Cardiac fibroblast (primary cell): ENCODE measurements at places on chromosomes 3 and 15.
A peak's percentile ranks its signal among the peaks of the same experiment; 100 is the strongest.

DNA sequence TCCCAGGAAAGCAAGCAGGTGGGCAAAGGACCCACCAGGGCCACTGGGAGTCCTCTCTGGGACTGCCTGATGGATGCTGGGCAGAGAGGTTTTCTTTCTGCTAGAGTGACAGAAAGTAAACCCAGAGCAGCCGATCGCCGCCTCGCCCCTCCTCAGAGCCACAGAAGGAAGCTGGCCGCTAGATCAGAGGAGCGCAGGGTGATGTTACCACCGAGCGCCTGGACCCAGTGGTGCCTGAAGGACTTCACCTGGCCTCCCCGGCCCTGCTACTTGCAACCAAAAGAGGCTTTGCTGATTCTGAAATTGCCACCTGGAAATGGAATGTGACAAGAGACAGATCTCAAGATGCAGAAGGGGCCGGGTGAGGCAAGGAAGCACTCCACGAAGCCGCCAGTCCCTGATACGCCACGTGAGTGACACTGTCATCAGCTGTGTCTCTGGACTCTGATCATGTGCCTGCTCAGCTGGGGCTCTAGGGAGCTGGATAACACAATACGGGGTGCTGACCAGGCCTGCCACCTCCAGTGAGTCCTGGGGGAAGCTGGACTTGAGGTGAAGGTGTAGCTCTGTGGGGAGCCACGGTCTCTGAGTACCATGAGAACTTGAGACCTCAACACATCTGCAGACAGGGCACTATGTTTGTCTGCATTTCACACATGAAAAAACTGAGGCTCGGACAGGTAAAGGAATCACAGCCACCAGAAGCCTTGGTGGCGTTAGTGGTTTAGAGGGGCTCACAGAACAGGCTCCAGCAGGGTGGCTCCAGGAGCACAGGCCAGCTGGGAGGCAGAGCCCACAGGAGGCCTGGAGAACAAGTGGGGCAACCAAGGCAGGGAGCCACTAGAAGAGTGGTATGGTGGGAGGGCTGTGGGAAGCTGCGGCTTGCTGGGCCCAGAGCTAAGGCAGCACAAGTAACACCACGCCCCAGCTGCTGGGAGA lies 137.9 kb upstream of the PRR20G start:
- DNase-seq: no peak

DNA sequence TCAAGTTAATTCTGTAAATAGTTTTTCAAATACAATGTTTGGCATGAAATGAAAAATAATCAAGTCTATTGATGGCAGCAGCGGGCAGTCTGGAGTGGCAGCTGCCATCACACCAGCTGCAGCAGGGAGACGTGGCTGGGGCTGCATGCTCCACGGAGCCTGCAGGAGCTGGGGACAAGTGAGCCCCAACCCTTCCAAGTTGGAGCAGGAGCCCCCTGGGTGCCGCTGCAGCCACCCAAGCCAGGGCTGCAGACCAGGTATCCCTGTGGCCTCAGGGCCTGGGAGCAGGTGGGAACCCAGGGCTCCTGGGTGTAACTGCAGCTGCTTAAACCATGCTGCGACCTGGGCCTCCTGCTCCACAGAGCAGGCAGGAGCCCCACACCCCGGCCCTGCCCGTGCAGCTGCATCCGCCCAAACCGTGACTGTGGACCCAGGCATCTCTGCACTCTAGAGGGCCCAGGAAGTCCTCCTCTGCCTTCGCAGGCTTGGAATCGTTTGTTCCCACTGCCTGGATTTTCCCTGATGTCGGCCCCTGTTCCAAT lies 257.4 kb downstream of the PLOD2 start:
- no peak for DNase-seq

DNA sequence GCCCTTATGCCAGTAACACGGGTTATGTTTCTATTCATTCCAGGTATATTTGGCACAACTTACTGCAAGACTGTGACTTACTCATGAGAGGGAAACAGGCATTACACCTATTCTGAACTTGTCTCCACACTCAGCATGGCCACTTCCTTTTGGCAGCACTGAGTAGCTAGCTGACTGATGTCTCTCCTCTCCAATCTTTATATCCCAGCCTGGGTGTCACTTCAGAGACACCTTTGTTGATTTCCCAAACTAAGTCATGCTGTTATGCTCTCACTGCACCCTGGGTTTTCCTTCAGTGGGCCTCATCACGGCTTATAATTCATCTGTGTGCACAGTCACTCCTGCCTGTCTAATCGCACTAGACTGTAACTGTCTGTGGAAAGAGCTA lies 114.8 kb downstream of the MYLK start:
- DNase-seq: no peak

- no peak for DNase-seq
These were observed 304.9 kb upstream of the ADAMTS9 start for GRCh38 chr3:64992530-64993285.

GRCh38 chr3:28645149-28645548 lies 296.5 kb upstream of the AZI2 start:
- no peak for DNase-seq

GRCh38 chr3:147407114-147407497 lies 763 bp upstream of the ZIC4 start:
- DNase-seq: no peak

DNA sequence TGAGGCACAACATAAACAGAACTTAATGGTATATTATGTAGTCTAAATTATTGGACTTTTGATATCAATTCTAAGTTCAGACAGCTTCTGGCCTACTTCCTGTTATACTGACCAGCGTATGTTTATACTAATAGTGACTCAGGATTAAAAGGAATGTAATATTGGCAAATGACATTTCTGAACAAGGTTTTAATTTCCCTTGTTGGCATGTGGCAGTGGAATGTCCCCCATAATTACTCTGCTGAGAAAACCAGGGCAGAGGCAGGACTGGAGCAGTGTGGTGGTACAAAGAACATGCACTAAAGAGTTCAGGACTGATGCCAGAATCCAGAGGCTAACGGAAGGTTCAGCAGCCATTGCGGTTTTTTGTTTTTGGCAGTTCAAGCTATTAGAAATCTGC lies 184.0 kb downstream of the KCNAB1 start:
- peak; percentile 74 for DNase-seq

- no peak for DNase-seq
These were observed 88.5 kb upstream of the LIMD1 start for GRCh38 chr3:45506084-45506483.

GRCh38 chr3:194274424-194275085 lies 76.6 kb downstream of the CPN2 start:
- DNase-seq: peak; percentile 45

- peak; percentile 26 for DNase-seq
These were observed 302.0 kb downstream of the CHST2 start for GRCh38 chr3:143421556-143421955.

DNA sequence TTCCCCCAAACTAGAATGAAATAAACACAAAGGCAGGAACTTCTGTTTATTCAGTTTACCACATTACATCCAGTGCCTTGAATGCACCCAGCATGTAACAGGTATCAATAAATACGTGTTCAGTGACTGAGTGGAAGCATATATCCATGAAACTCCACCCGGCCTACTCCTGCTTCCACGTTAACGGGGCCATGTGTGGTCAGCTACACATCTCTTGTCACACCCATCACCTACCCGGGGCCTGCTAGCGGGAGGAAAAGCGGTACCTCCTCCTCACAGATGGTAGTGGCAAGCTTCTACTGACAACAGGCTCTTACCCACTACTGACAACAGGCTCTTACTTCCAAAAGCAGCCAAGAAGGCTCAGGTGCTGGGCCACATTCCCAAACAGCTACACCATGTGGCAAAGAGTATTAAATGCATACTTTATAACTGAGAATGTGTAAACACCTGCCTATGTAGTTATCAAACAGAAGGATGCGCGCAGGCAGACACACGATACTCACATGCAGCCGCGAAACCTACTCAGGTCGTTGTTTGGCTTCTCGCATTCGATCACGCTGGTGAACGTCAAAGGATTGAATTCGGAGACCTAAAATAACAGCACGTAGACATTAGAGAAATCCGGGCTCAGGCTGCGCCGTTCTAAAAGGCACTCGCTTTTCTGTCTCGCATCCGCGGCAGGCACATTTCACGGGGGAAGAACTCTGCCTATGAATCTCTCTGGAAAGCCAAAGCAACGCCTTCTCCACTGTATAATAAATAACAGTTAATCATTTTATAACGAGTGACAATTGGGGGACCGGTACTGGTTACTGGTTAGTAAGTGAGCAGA lies 127.4 kb downstream of the ATP10A start:
- DNase-seq: no peak

DNA sequence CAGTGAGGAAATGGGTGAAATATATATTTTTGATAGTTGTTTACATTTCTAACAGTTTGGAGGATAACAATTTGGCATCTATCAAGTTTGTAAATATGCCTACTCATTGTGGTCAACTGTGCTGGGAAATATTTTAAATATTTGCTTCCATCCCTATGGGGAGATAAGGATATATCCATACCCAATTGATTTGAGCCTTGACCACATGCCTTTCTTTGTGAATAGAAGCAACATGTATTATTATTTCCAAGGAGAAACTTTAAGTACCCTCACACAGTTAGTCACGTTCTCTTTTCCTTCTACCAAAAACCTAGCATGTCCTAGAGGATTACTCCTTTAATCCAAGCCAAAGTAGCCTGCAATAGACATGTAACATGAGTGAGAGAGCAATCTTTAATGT lies 245.4 kb upstream of the CBLB start:
- DNase-seq: peak; percentile 75

- DNase-seq: no peak
These were observed 611.3 kb downstream of the EDEM1 start for GRCh38 chr3:5798809-5799208.

DNA sequence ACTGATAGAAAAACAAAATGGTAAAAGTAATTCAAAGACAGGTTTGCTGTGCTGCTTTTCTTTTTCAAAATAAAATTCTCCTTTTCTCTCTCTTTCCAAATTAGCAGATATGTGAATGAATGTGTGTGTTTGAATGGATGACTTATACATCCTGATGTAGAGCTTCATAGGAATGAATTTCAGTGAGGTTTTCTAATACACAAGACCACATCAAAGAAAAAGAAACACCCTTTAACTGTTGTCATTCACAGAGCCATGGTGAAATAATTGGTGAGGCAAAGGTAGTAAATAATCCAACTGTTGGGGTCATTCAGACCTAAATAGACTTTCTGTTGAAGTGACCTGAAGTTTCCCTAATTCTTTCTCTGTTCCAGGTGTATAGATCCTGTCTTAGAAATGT lies 139.1 kb upstream of the ZPLD1 start:
- DNase-seq: no peak

DNA sequence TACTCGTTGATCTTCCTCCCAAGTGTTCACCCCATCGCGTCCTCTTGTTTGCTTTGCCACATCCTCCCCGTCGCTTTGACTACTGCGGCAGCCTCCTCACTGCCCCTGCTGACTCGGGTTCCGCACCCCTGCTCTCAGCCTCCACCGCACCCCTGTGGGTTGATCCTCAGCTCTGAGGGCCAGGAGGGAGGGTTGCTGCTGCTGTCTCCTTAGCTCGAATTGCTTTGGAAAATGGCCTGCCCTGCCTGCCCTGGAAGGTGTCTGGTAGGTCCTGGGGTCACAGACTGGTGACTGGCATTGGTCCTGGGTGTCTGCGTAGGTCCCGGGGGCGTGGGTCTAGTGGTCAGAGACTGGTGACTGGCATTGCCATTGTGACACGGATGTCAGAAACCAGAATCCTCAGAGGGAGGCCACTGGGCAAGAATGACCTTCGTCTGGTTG lies 9.4 kb downstream of the MUC4 start:
- no peak for DNase-seq

DNA sequence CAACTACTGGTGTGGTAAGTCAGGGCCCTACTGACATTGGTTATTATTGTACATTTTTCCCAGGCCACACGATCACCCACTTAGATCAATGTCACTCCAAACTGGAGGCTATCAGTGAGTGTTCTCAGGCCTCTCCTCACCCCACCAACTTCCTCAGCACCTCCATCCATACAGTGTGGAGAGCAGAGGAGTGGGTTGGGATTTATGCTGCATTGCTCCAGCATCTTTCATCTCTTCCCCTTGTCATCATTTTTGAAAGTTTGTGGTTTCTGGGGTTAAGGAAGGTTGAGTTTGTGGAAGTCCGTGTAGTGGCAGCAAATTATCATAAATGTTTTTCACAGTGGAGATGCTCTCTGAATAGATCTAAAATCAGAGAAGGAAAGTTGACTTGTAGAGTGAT lies 60.2 kb downstream of the TLNRD1 start:
- DNase-seq: no peak

- no peak for DNase-seq
These were observed 175.9 kb downstream of the PDZRN3 start for GRCh38 chr3:73448761-73449301.

DNA sequence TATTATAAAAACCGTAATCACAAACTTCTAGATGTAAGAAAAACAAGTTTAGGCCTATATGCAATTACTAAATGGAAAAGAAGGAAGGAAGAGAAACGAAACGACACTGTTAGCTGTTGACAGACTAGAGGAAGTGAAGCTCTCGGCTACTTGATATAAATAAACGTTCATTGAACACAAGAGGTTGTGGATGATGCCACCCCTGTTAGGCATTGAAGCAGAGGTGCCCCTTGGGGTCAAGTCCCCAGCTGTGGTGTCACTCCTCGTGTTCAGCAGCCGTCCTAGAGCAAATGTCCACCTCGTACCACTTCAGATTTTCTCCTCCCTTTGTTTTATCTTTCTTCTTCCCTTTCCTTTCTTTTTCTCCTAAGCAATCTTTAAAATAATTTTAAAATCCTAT lies 146.5 kb upstream of the UBE2E1 start:
- no peak for DNase-seq

- DNase-seq: no peak
These were observed 92.5 kb downstream of the HMG20A start for GRCh38 chr15:77513226-77513625.

- DNase-seq: no peak
These were observed 36.7 kb upstream of the SLC6A11 start for GRCh38 chr3:10779293-10779805.

- DNase-seq: no peak
These were observed 101.9 kb upstream of the THBS1 start for GRCh38 chr15:39478996-39479395.

- DNase-seq: no peak
These were observed 55.6 kb downstream of the ITPR1 start for GRCh38 chr3:4548780-4549179.

DNA sequence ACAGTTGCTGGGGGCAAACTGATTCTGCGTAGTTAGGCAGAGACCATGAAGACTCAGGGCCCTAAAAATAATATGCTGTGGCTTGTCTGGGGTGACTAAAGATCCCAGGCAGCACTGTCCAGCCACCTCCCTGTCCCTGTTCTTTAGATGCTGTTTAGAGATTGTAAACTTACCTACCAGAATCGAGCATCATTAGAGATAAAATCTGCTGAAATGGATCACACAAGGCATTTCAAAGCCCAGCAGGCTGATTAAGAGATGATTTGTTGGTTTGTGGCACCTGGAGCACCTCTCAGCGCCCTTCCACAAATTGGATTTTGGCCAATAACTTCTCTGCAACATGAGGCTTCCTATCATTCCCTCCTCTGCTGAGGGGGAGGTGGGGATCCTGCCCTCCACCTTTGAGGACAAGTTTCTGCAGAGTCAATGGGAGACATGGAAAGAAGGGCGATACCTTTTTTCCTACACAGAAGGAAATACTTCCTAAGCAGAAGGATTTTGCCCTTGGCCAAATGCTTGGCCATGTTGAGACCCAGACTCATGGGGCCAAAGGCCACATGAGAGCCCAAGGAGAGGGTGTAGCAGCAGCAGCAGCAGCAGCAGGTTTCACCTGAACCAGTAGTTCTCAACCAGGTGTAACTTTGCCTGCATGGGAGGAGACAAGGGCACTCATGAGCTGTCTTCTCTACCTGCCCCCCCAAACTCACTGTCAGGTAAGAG lies 37.5 kb downstream of the SEMA5B start:
- DNase-seq: no peak
